Kidney (tissue), 22 donors: ENCODE measurements at places on chromosomes 3 and 15. TPM values are rescaled to one million over a fixed set of nuclear protein-coding genes. Genes with fewer than 3 reads are reported as not detected.

The DPH3 gene
- total RNA-seq, result 19.3 TPM

The GABRA5 gene
- total RNA-seq, result not detected

The RYR3 gene
- 10.5 TPM for total RNA-seq

The CKMT1A gene
- 15.1 TPM for total RNA-seq

The LRRN1 gene
- total RNA-seq, result 1.4 TPM

The TBC1D5 gene
- total RNA-seq, result 77.7 TPM

The MESP2 gene
- 0.47 TPM for total RNA-seq

The FHIT gene
- total RNA-seq, result 20.2 TPM

The CYP8B1 gene
- 10.4 TPM for total RNA-seq

DNA sequence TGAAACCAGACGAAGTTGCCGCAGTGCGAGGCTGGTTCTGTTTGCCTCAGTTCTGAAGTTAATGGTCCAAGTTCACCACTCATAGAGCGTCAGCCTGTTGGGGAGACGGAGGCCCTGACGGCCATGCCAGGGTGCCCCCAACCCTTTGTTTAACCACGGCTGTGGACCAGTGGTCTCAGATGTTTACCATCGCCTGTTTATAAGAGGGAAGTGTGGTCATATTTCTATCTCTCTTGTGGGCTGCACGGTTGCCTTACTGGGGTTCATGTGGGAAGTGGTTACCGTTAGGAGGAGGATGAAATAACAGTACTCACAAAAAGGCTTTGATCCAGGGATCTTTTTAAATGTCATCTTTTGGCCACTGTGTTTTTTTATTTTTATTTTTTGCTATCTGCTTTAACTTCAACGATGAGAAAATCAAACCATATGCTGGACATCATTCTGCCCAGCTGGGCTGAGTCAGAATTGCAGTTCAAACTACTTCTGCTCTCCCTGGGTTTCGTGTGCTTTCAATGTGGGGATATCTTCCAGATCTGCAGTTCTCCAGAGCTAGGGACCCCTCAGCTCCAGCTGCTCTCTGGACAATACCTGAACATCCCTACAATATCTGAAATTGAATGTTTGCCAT is 17.8 kb downstream of the SMAD3 start:
- H3K36me3 ChIP-seq, result peaks cover 2% of the 10 kb centered on the region
- H3K27me3 ChIP-seq, result no peaks in the 10 kb centered on the region
- DNase-seq, result no peak
- H3K4me1 ChIP-seq, result peaks cover 56% of the 10 kb centered on the region
- no peak overlapping the region for H3K27ac ChIP-seq

GRCh38 chr3:160622263-160623045 is 54.5 kb upstream of the ARL14 start:
- no peak overlapping the region for H3K27ac ChIP-seq
- no peaks in the 10 kb centered on the region for H3K4me1 ChIP-seq
- H3K36me3 ChIP-seq, result no peaks in the 10 kb centered on the region
- no peak for DNase-seq

DNA sequence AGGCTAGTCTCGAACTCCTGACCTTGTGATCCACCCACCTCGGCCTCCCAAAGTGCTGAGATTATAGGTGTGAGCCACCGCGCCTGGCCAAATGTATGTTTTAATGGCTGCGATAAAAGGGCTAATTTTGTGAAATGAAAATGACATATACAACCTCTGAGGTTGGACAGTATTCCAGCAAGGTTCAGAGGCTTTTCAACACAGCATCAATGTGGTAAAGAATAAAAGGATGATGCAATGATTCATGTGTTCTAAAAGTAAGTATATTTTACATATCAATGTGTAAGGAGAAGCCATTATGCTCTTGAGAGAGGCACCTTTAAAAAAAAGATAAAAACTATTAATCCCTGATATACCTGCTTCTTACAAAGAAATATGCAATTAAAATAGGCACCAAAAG is 6.7 kb downstream of the SLTM start:
- no peak for DNase-seq
- no peaks in the 10 kb centered on the region for H3K27me3 ChIP-seq
- H3K4me3 ChIP-seq, result no peak overlapping the region
- H3K27ac ChIP-seq, result no peak overlapping the region
- H3K4me1 ChIP-seq, result peaks cover 8% of the 10 kb centered on the region
- H3K36me3 ChIP-seq, result peaks cover 5% of the 10 kb centered on the region

DNA sequence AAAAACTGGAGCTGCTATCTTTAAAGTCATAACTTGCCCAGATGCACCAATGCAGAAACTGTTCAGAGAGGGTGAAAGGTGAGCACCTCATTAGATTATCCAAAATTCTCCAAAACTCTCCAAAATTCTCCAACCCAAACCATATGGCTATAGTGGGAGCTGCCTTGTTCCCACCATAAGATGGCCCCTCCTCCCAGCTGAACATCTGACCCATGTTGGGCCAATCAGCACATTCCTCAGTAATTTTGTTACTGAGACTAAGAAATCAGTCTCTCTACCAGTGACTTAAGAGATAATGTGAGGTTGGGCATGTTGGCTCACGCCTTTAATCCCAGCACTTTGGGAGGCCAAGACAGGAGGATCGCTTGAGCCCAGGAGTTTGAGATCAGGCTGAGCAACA is 32.8 kb downstream of the DPH3 start:
- no peak for DNase-seq
- H3K4me1 ChIP-seq, result no peaks in the 10 kb centered on the region
- H3K27ac ChIP-seq, result no peak overlapping the region
- no peak overlapping the region for H3K4me3 ChIP-seq
- H3K36me3 ChIP-seq, result no peaks in the 10 kb centered on the region

DNA sequence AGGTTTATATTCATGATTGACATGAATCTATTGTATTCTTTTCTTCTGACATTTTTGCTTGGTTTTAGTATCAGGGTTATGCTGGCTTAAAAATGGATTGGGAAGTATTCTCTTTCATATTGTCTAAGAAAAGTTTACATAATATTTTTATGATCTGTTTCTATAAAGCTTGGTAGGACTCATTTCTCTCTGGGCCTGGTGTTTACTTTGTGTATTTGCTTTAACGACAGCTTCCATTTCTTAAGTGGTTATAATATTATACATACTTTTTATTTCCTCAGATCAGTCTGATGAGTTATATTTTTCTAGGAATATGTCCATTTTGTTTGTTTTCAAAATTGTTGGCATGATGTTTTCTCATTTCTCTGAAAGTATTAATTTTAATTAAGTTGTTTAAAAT is 117.9 kb upstream of the IL12A start:
- H3K4me3 ChIP-seq, result no peak overlapping the region
- no peaks in the 10 kb centered on the region for H3K27me3 ChIP-seq
- no peaks in the 10 kb centered on the region for H3K4me1 ChIP-seq
- DNase-seq, result no peak
- H3K27ac ChIP-seq, result no peak overlapping the region
- H3K36me3 ChIP-seq, result peaks cover 3% of the 10 kb centered on the region

- peak overlapping the region; percentile 84 for H3K4me3 ChIP-seq
- peak; percentile 57 for DNase-seq
- peak overlapping the region; percentile 84 for H3K27ac ChIP-seq
These were observed 581 bp downstream of the IP6K1 start for GRCh38 chr3:49785565-49786356.

GRCh38 chr3:12041446-12042041 is 37.4 kb downstream of the SYN2 start:
- H3K27ac ChIP-seq, result no peak overlapping the region
- no peaks in the 10 kb centered on the region for H3K27me3 ChIP-seq
- H3K4me3 ChIP-seq, result no peak overlapping the region
- H3K36me3 ChIP-seq, result no peaks in the 10 kb centered on the region
- no peak for DNase-seq

DNA sequence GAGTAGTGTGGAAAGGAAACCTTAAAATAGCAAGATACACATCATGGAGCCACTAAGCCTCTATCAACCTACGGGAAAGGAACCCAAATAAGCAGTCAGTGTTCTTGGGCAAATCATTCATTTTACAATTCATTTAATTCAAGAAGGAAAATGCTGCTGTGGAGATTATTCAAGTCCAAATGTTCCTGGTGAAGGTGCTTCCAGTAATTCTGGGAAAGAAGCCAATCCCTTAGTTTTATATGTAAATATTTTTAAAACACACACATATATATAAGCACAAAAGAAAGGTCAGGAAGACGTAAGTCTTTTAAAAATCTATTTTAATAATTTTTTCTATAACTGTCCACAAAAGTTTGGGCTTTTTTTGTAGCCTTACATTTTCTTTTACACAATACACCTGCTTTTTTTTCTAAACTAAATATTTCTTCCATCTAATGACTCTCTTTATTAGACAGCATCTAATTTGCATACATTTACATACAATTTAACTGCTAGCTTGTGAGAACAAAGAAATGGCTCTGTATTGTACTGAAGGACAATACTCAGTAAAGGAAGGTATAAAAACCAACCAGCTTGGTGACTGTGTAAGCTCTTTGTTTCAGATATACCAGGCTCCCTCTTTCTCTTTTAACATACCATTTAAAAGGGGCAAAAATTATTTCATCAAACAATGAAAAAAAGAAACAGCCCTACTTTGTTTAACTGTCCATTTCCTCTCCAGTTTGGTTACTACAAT is 269.5 kb downstream of the ZBTB20 start:
- H3K27ac ChIP-seq, result no peak overlapping the region
- H3K4me3 ChIP-seq, result no peak overlapping the region
- H3K4me1 ChIP-seq, result peaks cover 19% of the 10 kb centered on the region
- DNase-seq, result no peak

DNA sequence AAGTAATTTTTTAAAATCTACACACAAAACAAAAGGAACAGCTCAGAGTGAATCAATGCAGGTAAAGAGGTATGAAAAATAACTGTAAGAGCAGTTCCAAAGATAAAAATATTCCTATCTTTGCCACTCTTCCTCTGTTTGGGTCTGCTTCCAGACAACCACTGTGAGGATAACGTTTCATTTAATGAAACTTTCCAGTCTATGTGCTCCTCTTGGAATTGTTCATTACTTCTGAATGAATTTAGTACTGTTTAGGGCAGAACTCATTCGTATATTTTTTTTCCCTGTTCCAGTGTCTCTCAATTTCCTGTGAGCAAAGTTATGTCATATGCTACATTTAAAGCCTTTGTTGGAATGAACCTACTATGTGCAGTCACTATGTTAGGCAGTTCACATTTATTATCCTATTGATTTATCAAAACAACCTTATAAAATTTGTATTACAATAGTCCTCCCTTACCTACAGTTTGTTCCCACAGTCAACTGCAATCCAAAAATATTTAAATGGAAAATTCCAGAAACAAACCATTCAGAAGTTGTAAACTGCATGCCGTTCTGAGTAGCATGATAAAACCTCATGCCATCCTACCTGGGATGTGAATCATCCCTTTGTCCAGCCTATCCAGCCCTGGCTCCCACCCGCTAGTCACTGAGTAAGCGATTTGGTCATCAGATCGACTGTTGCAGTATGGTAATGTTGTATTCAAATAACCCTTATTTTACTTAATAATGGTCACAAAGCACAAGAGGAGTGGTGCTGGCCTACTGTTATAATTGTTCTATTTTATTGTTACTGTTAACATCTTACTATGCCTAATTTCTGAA is 98.1 kb downstream of the TMCC1 start:
- DNase-seq, result no peak
- H3K36me3 ChIP-seq, result no peaks in the 10 kb centered on the region
- no peaks in the 10 kb centered on the region for H3K27me3 ChIP-seq
- H3K4me3 ChIP-seq, result no peak overlapping the region
- H3K27ac ChIP-seq, result no peak overlapping the region

DNA sequence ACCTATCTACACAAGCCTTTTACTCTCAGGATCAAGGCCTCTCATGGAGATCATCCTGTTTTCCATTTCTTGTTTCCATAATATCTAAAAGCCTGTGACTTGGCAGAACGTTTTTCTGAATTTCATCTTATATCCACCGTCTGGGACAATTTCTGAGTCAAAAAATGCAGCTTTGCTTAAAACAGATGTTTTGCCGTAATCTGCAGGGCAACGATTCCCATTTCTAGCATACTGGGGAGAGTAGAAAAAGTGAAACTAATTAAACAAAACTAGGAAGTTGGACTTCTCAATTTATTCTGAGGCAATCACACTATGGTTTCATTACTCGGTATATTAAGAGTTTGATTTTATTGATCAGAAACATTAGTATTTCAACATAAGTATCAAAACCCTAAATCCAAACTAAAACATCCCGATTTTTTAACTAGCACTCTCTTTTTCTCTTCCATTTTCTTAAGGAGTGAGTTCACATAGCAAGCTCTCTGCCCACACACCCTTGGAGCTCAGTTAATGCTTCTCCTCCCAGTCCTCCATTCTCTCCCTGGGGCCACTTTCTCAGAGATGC is 33.6 kb downstream of the SPATA12 start:
- peaks cover 3% of the 10 kb centered on the region for H3K36me3 ChIP-seq
- H3K27ac ChIP-seq, result no peak overlapping the region
- H3K4me1 ChIP-seq, result peaks cover 3% of the 10 kb centered on the region
- H3K4me3 ChIP-seq, result no peak overlapping the region

DNA sequence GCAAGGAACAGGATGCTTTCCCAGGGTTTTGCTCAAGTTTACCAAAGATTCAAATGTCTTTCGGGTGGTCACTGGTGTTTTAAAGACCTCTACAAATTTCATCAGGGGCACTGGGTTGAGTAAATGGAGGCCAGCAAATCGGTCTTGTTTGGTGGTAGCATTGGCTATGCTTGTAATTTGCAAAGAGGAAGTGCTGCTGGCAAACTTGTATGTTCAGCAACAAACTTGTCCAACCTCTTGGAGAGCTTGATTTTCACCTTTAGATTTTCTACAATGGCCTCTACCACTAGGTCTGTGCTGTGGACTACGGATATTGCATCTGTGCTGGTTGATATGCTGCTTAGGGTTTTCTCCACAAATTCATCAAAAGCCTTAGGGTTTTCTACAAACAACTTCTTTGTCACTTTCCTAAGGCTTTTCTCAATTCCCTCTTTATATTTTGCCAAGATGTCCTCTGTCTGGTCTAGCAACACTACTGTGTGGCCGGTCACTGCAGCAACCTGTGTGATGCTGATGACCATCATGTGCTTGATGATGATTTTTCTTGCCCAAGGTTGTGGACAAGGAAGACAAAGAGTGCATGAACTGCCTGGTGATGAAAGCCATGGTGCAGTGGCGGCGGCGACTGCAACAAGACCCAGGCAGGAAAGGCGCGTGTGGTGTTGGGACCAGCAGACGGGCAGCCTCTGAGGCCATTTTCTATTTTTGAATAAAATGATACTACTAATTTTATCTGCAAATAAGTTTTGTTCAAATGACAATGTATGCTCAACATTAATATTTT is 50.8 kb downstream of the RFX7 start:
- H3K4me3 ChIP-seq, result no peak overlapping the region
- no peaks in the 10 kb centered on the region for H3K27me3 ChIP-seq
- no peaks in the 10 kb centered on the region for H3K36me3 ChIP-seq
- no peaks in the 10 kb centered on the region for H3K4me1 ChIP-seq

DNA sequence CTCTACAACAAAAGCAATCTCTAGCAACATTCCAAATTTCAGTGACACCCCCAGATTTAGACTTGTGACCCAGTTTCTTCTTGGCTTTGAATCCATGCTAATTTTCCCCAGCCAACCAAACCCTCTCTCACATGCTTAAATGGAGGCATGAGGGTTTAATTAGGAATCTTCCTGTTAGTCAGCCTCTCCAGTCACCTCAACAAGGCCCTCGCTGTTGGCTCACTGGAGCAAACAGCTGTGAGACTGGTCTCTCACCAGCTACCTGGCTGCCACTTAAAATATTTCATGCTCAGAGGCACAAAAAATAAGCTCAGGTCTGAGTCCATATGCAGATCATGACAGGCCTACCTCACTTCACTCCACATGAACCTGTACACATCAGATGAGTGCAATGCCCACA is 630.4 kb upstream of the ADAMTS9 start:
- no peak for DNase-seq
- H3K4me1 ChIP-seq, result no peaks in the 10 kb centered on the region
- no peaks in the 10 kb centered on the region for H3K27me3 ChIP-seq
- no peak overlapping the region for H3K4me3 ChIP-seq
- H3K27ac ChIP-seq, result no peak overlapping the region

- no peaks in the 10 kb centered on the region for H3K36me3 ChIP-seq
- no peak overlapping the region for H3K27ac ChIP-seq
- no peaks in the 10 kb centered on the region for H3K27me3 ChIP-seq
- no peak for DNase-seq
These were observed 55.8 kb downstream of the COL6A6 start for GRCh38 chr3:130572769-130573168.
